ENCODE measurements at places on chromosomes 16 and 17. TPM values are rescaled to one million over a fixed set of nuclear protein-coding genes. Genes with fewer than 3 reads are reported as not detected.

DNA sequence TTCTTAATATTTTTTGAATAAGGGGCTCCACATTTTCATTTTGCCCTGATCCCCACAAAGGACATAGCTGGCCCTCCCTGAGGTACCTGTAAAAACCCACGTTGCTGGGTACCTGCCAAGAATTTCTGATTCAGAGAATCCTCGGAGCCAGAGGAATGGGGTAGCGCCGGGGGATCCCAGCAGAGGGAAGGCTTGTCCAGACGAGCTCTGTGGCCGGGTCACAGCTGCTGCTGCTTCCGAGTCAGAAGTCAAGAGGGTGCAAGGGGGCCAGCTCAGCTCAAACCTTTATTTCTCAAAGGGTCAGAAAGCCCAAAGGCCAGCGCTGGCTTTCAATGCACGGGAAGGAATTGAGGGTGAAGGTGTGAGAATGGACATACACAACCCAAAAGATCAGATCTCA is 68.9 kb upstream of the SDK2 start:
- no peak for DNase-seq

- no peak for DNase-seq
Observed at GRCh38 chr16:75341564-75342307, 90.3 kb upstream of the BCAR1 start.

DNA sequence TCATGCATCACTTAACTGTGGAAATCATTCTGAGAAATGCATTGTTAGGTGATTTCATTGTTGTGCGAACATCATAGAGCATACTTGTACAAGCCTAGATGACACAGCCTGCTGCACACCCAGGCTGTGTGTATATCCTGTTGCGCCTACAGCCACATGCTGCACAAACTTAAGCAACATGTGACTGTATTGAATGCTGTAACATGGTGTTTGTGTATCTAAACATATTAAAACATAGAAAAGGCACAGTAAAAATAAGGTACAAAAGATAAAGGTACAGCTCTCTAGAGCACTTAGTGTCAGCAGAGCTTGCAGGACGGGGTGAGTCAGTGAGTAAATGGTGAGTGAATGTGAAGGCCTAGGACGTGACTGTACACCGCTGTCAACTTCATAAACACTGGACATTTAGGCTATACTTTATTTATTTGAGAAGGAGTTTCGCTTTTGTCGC is 11.9 kb downstream of the FOXK2 start:
- DNase-seq = no peak

GRCh38 chr17:3647769-3648555 is 11.4 kb downstream of the CTNS start:
- no peak for DNase-seq

DNA sequence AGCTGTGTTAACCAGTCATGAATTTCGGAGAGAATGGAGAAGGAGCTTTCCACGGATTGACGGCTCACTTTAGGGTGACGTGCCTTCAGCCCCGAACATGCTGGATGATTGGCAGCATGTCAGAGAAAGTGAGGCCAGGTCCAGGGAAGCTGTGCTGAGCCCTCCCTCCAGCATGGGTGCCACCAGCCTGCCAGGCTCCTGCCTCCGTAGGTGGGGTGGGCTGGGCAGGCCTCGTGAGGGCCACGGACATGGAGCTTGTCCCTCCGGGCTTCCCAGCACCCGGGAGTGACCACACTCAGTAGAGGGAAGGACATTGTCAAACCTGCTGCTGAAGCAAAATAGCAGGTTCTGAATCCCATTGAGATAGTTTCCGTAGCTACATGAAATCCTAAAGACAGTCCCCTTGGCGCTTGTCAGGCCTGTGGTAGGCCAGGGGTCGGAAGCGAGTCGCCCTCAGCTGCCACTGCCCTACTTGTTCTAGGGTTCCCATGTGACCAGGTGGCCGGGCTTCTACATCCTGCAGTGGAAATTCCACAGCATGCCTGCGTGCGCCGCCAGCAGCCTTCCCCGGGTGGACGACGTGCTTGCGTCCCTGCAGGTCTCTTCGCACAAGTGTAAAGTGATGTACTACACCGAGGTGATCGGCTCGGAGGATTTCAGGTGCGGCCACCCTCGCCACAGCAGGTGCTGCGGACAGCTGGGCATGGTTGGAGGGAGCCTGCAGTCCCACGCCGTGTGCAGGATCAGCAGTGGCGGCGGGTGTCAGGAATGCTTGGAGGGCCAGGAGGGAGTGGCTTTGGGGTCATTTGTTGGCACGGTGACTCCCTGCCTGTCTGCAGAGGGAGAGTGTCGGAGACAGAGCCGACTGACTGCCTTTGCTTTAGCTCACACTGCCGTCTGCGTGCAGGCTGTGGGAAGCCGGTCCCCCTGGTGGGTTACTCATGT is 72.3 kb downstream of the SEC14L1 start:
- no peak for DNase-seq

- DNase-seq = no peak
Observed at GRCh38 chr17:74326506-74326905, 480 bp downstream of the KIF19 start.

DNA sequence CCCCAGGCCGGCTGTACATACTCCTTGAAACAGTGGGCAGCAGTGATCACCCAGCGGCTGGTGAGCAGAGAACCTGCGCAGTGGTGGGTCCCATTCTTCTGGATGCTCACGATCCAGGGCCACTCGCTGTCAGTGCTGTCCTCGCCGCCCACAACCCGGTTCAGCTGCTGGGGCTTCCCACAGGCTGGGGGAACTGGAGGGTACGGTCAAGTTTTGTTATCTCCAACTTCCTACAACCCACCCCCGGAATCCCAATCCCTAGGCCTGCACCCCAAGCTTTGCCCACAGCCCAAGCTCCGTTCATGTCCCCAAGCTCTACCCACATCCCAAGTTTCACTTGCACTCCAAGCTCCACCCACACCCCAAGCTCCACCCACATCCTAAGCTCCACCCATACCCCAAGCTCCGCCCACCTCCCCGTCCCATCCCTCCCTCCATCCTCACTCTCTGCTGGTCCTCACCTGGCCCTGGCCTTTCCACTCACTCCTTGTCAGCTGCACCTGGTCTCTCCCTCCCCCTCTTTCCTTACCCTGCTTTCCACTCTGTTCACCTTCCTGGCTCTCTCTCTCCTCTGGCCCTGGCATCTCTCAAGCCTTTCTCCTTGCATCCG is 1.8 kb downstream of the PRSS22 start:
- peak; percentile 67 for DNase-seq

GRCh38 chr16:11262915-11263314 is 6.2 kb downstream of the TNP2 start:
- no peak for DNase-seq

- no peak for DNase-seq
Observed at GRCh38 chr16:67632415-67633172, 12.3 kb upstream of the CARMIL2 start.

DNA sequence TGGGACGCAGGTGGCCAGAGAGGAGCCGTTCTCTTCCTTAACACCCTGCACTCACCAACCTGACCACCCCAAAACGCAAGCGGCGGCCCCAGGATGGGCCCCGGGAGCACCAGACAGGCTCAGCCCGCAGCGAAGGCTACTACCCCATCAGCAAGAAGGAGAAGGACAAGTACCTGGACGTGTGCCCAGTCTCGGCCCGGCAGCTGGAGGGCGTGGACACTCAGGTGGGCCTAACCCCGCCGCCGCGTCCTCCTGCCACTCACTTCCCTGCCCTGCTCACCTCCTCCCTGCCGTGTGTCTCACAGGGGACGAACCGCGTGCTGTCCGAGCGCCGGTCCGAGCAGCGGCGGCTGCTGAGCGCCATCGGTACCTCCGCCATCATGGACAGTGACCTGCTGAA is 4.6 kb upstream of the HSD3B7 start:
- DNase-seq = no peak

The LGALS3BP gene
- 80.1 TPM for polyA plus RNA-seq

The MT1E gene
- 646 TPM for polyA plus RNA-seq

The PRR35 gene
- 0.38 TPM for polyA plus RNA-seq

The KCNH6 gene
- 2.5 TPM for polyA plus RNA-seq

The PRDM7 gene
- polyA plus RNA-seq = not detected

Data from pancreas (tissue), 10 donors.